ENCODE measurements at places on chromosomes 7 and 10.
A peak's percentile ranks its signal among the peaks of the same experiment; 100 is the strongest.

DNA sequence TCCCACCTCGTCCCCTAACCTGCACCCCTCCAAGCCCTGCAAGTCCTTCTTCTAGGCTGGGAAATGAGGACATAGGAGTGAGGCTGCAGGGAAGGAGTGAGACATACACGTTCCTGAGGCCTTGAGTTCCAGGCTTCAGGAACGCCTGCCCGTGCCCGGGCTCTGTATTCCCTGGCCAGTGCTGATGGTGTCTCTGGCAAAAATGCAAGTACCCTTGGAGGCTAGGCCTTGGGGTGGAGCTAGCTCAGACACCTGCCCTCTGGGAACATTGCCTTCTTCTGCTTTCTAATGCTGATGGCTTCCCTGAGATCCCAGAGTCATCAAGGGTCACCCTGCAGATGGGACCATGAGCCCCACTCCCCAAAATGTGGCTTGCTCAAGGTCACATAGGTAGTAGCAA, 76.0 kb downstream of the GRK5 start:
- no peak for DNase-seq

GRCh38 chr7:1359681-1360485, 99.4 kb downstream of the MICALL2 start:
- no peak for DNase-seq

GRCh38 chr10:78407009-78407711, 373.5 kb downstream of the RPS24 start:
- DNase-seq: peak; percentile 56

DNA sequence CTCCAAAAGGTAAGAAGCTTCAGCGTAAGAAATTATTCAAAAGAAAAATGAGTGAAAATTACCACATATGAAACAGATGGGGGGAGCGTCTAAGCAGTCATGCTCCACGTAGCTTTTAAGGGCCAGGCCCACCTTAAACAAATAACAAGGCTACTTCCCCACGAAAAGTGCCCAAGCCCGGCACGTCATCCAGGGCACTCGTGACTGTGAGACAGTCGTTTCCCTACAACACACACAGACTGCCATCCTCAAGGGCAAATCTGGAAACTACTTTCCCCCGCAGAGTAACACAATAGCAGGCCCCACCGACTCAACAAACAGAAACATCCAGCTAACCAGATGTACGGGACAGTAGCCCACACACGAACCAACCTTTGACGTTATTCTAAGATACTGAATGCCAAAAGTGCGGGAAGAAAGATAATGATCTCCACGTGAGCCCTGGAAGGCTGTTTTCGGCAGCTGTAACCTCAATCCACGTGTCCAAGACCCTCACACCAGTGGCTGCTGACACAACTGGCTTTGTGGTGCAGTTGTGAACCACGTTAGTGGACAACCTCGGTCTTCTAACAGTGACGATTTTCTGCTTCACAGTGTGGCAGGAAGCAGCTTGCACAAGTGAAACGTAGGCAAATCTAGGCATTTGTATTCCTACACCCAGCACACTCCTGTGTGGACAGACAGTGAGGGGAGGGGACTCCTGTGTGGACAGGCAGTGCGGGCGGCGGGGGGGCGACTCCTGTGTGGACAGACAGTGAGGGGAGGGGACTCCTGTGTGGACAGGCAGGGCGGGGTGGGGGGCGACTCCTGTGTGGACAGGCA, 251.7 kb downstream of the ZMYND11 start:
- DNase-seq: no peak

DNA sequence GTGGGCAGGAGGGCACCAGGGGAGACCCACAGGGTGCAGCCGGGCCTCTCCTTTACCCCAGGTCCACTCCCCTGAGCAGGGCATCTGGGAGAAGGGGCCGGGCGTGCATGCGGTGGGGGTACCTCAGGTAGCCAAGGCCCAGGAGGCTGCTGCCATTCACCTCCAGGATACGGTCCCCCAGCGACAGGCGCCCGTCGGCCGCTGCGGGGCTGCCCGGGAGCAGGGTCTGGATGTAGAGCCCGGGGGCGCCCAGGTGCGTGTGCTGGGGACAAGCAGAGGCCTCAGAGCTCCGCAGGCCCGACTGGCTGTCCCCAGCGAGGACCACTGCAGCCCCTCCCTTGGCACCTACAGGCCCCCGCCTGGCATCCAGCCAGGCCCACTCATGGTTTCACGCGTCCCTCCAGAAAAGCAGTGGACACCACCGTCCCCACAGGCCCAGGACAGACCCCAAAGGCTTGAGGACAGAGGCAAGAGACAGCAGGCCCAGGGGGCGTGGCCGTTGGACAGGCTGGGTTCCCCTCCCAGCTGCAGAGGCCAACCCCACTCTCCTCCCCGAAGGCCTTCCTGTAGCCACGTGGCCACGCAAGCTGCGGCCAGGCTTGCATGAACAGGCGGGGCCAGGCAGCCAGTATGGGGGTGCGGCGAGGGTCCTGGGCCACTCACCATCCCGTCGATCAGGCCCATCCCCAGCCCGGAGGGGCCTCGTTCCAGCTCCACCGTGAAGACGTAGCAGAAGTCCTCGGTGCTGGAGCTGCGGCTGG, 24.3 kb downstream of the AP5Z1 start:
- no peak for DNase-seq

DNA sequence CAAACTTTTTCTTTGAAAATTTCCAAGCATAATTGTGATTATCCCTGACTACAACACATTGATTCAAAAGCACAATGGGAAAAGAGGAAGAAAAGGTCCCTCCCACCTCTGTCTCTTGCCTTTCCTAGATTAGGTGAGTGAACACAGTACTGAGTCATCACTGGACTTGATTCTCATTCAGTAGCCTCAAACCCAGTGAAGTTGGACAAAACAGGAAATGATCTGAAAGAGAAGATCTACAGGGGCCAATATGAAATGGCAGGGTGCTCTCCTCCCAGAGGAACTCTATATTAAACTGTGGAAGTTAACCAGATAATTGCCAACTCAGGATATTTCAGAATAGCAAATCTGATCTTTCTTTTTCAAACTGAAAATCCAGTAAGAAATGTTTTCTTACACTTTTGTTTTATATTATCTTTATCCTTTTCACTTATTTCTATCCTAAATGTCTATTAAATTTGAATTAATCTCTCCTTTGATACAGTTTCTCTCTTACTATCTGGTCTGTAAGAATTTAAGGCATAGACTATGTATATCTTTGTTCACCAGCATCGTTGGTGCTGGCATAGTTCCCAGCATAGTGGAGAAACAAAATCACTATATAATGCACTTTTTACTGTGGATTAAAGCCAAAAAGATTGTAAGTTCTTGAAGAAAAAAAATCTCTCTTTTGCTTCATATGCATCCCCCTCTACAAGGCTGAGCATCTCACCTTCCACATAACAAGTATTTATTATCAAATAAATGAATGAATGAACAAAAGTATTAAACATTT, 41.4 kb upstream of the IKZF1 start:
- peak; percentile 77 for DNase-seq

DNA sequence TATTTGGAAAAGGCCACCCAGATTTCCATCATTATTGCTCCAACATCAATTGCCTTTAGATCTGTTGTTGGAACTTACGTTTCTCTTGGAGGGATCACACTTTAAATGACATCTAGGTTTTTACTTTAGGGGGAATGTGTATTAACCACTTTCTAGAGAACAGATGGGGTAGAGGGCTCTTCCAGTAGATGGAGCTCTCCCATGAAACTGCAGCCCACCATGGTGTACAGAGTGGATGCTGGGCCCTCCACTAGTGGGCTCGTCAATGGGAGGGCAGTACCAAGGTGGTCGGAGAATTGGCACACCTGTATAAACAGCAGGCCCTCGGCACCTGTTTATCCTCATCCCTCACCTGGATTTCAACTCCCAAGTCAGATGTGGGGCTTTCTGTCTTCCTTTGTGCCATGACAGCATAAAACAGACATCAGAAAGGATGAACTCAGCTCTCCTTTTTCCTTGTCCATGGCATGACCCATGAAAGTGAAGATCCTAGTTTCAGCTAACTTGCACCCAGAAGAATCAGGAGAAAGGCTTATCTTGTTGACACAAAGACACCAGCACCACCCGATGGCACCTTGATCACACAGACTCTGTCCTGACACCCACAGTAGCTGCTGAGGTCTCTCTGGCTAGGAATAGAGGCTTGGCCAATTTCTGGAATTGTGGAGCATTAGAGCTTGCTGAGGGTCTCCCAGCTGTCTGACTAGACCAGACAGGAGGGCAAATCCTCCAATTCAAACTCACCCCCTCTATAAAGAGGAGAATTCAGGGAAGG, 150.5 kb downstream of the CYP26A1 start:
- DNase-seq: peak; percentile 11

- DNase-seq: no peak
Observed at GRCh38 chr10:7580520-7580919, 86.2 kb downstream of the ITIH5 start.

DNA sequence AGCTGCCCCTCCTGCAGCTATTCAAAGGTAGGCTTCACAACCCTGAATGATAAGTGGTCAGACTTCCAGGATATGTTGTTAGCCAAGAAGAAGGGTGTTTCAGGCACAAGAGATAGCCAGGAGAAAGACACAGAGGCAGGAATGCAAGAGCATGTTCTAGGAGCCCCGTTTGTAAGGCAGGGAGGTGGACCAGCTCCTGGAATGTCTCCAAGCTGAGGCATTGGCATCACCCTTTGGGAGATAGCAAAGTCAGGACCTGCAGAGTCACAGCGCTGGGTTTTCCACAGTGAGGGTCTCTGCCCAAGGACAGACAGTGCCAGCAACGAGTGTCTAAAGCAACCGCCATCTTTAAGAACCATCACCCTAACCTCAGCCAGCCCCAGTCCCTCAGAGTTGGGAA, 484.5 kb upstream of the ZMIZ1 start:
- DNase-seq: no peak

DNA sequence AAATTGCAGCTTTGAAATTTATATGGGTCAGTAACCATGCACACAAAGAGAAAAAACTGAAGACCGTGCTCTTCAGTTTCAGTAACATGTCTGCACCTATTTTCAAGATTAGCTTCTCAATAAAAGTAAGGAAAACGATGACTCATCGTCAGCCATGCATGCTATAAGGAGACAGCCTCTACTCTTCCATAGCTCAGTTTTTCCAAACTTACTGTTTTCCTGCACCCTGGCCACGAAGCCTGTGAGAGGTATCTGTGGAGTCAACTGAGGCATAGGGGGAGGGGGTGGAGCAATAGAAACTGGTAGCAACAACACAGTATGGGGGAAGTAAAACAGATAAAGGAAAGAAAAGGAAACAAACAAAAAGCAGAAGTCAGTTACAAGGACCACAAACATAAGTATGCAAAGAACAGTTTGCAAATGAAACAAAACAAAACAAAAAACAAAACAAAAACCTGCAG, 58.0 kb downstream of the PDSS1 start:
- peak; percentile 48 for DNase-seq

DNA sequence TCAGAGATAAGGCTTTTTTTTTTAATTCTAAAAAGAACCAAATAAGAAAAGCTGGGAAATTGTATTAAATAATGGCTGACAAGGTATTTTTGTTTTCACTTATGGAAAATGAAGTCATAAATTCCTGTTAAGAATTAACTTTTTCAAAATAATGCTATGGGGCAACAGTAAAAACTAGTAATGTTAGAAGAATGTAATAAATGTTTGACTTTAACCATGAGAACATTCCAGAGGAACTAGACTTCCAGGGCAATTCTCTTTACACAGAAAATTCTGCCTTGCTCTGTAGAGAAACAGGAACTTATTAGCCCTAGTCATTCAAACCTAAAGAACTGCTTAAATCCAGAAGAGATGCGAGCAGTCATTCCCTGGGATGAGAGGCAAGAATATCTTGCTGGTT, 571.1 kb downstream of the IPMK start:
- no peak for DNase-seq

DNA sequence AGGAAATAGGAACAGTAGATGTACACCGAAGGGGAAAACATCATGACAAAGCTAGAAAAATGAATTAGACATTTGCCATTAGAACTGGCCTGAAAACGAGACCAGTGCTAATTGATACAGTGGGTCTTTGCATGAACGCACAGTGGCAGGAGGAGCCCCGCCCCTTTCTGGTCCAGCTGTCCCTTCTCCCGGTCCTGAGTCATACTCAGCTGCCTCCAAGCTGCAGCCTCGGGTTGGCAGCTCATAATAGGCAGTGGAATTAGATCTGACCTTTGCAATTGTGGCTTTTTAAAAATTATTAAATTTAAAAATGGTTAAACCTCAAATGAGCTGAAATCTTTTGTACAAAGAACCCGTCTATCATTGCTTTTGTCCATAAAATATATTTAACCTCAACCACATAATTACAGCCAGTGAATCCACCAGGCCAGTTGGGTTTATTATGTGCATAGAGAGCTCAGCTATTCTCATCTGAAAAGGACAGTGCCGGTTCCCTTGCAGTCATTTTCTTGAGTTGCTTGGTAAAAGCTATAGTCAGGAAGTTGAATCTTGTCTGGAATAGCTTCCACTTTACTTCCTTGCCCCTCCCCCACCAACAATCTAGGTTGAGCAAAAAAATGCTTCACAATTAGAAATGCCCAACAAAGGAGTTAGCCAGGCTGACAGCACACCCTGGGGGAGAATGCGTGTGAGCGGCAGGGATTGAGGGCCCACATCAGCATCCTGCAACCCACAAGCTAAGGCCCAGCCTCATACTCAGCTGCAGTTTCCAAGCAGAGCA, 147.1 kb downstream of the BUB3 start:
- DNase-seq: no peak

- no peak for DNase-seq
Observed at GRCh38 chr7:93535616-93536015, 38.9 kb downstream of the CALCR start.
